Mesenteric fat pad (tissue), 1 donor: ENCODE measurements at places on chromosomes 1 and 21.

- DNase-seq = no peak
Measured at GRCh38 chr1:231121533-231121932, 40.3 kb upstream of the TRIM67 start.

GRCh38 chr1:235325139-235325538, 2.8 kb downstream of the ARID4B start:
- no peak for DNase-seq

GRCh38 chr1:186491336-186491735, 30.4 kb upstream of the PDC start:
- no peak for DNase-seq

DNA sequence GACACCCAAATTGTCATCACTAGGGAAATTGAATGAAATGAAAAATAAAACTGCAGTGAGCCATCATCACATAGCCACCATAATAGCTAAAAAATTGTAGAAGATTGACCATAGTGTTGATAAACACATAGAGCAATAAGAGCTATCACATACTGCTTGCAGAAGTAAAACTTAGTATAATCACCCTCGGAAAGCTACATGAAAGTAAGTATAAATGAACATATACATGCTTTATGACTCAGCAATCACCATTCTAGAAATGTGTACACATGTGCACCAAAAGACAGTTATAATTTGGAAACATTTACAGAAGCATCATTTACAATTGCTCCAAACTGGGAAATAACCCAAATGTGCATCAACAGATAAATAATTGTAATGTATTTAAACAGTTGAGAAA, 153.1 kb upstream of the LRRC7 start:
- no peak for DNase-seq

- no peak for DNase-seq
Measured at GRCh38 chr21:24829397-24829796, 777.9 kb downstream of the MRPL39 start.

DNA sequence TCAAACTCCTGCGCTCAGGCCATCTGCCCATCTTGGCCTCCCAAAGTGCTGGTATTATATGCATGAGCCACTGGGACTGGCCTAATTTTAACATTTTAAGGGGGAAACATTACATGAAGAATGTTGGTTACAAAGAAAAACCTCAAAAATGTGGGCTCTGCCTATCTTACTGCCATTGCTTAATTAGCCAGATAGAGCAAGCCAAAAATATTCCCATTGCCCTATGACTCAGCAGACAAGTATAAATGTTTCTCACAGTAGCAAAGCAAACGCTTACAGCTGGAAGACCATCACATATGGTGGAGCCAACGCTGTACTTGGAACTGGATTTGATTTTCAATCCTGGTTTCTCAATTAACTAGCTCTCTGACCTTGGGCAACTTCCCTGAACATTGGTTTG, 502.0 kb downstream of the SMYD3 start:
- no peak for DNase-seq

- no peak for DNase-seq
Measured at GRCh38 chr1:228987736-228988506, 252.6 kb downstream of the RHOU start.

- DNase-seq = peak; percentile 92
Measured at GRCh38 chr1:62687903-62688686, at the start of gene DOCK7. TSS of gene DOCK7 (minus strand) at chr1:62688386. CDS start at chr1:62688264, 122 bp downstream.
